ENCODE measurements at places on chromosomes 6 and 20. TPM values are rescaled to one million over a fixed set of nuclear protein-coding genes. Genes with fewer than 3 reads are reported as not detected.

CST2 gene
- not detected for total RNA-seq

BPIFB2 gene
- not detected for total RNA-seq

SYS1 gene
- 18.8 TPM for total RNA-seq

DEFB121 gene
- not detected for total RNA-seq

SLC17A3 gene
- total RNA-seq = not detected

MYMX gene
- 0.17 TPM for total RNA-seq

LHFPL5 gene
- total RNA-seq = not detected

IMPG1 gene
- total RNA-seq = not detected

LTB gene
- total RNA-seq = 0.17 TPM

GJA1 gene
- 269 TPM for total RNA-seq

DBNDD2 gene
- 8.3 TPM for total RNA-seq

TLDC2 gene
- total RNA-seq = not detected

All from mammary epithelial cell (primary cell).